EH (cell line): ENCODE measurements at places on chromosomes 7 and 10.
A peak's percentile ranks its signal among the peaks of the same experiment; 100 is the strongest.

- DNase-seq: peak; percentile 97
Observed at GRCh38 chr10:17023386-17024298, 106.0 kb downstream of the CUBN start.

GRCh38 chr10:125190414-125190813, 30.1 kb upstream of the CTBP2 start:
- DNase-seq: no peak

DNA sequence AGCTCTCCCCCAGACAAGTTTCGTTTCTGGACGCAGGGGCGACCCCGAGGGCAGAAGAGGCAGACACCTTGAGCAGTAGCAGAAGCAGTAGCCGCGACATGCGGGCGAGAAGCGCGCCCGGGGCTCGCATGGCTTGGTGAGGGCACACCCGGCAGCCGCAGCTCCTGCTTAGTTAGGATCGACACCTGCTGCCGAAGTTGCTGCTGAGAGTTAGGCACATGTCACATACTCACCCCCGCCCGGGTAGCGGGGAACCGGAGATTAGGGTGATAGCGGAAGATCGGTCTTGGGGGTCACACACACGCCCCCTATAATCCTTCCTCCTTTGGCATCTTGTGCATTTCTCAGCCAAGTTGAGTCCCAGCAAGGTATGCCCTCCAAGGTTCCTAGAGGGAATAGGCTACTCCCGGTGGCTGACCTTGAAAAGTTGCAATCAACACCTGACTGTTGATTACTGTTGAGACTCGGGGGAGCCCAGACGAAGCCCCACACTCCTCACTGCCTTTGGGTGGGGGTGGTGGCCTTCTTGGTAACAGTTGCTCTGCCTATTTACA, 668 bp downstream of the GPR37 start:
- no peak for DNase-seq

- DNase-seq: peak; percentile 76
Observed at GRCh38 chr7:43954524-43955228, 28.4 kb downstream of the UBE2D4 start.

DNA sequence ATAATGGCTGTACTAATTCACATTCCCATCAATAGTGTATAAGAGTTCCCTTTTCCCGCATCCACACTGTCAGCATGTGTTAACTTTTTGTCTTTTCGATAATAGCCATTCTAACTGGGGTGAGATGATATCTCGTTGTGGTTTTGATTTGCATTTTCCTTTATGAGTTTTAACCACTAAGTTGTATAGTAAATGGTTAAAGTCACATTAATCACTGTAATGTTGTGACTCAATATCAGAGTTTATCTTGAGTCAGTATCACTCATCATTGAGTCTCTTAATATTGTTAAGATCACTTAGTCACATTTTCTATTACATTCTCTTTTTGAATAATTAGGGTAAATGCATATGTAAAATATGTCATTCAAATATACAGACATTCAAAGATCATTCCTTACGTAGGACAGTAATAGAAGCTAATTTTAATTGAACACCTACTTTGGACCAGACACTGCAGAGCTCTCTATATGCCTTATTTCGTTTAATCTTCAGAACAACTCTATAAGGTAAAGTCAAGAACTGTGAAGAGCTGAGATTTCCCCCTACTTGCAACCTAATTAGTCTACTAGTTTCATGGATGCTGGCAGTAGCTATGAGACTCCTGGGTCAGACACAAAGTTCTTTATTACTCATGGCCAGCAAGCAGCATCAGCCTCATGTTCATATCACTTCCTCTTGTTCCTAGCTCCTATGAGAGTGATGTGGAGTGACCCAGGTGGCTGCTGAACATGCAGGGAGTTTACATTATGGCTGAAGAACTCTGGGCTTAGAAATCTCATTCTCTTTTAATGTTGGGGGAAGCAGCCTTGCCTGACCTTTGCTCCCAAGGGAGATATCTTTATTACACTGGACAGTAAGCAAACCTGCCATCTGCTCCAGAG, 30.5 kb downstream of the CREB5 start:
- no peak for DNase-seq

- DNase-seq: peak; percentile 25
Observed at GRCh38 chr10:7787150-7787856, 490 bp downstream of the KIN start.

- DNase-seq: no peak
Observed at GRCh38 chr7:4833691-4834600, 27.9 kb downstream of the PAPOLB start.

DNA sequence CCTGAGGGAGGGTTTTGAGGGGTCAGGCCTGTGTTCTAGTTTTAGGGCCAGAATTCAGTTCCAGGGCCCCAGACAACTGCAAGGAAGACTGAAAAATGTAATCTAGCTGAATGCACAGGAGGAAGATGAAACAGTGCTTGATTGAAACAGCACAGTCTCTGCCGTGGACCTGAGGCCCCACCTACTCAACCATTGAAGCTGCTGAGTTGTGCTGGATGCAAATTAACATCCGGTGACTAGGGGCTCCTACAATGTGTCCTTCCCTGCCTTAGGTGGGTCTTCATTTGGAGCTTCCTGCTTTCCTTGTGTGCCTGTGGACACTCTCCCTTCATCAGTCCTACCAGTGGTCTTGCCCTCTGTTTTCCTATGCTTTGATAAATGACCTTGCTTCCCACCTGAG, 5.7 kb downstream of the GLRX3 start:
- no peak for DNase-seq
